ENCODE measurements at places on chromosomes 7 and 10.

DNA sequence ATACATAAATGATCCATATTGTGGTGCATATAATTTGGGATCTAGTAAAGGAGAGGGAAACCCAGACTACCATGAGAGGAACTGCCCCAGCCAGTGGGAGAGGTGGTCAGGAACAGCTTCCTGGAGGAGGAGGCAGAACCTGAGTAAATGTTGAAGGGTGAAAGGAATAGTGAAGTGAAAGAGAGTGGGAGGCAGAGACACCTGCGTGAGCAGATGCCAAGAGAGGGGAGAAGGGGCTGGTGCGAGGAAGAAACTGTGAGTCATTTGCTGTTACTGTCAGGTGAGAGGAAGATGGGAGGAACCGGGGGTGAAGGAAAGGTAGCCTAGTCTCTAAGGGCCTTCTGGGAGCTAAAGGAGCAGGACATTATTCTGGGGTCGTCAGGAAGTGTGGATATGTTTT lies 294.8 kb downstream of the GRID1 start:
- no peaks in the 10 kb centered on the region for H3K4me1 ChIP-seq
- H3K4me3 ChIP-seq = no peak overlapping the region
- DNase-seq = peak; percentile 18
- no peaks in the 10 kb centered on the region for H3K27me3 ChIP-seq

- H3K27ac ChIP-seq = no peak overlapping the region
- DNase-seq = no peak
- no peaks in the 10 kb centered on the region for H3K4me1 ChIP-seq
Observed at GRCh38 chr10:132113206-132113605, 47.5 kb downstream of the JAKMIP3 start.

DNA sequence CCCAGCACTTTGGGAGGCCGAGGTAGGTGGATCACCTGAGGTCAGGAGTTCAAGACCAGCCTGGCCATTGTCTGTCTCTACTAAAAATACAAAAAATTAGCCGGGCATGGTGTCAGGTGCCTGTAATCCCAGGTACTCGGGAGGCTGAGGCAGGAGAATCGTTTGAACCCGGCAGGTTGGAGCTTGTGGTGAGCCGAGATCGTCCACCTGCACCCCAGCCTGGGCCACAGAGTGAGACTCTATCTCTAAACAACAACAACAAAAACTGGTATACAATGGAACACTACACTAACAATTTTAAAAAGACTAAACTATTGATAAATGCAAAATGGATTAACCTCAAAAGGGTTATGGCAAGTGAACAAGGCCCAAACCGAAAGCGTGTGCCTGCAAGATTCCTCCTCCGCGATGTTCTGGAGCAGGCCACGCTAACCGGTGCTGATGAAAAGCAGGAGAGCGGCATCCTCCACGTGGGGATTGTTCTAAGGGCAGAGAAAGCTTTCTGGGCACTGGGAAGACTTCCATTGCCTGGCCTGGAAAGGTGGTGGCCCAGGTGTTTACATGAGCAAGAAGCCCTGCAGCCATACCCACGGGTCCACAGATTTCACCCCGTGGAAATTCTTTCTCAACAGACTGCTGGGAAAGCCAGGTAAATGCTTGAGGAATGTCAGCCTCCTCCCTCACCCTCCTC lies 53.8 kb downstream of the PDGFA start:
- H3K4me3 ChIP-seq = no peak overlapping the region
- H3K4me1 ChIP-seq = peaks cover 34% of the 10 kb centered on the region
- no peaks in the 10 kb centered on the region for H3K27me3 ChIP-seq
- DNase-seq = no peak
- no peaks in the 10 kb centered on the region for H3K36me3 ChIP-seq
- no peak overlapping the region for H3K27ac ChIP-seq

DNA sequence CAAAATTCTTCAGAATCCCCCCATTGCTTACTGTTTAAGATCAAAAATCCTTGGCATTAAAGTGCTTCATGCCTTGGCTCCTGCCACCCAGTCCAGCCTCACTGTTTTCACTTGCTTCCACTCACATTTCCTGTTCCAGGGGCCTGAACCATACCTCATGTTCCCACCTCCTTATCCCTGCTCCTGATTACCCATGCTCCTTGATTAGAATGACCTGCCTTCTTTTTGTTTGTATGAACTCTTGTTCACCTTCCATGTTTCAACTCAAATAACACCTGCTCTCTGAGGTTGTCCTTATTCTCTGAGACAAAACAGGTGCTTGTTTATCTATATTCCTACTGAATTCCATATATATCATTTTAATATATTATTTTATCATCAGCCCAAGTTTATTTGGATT lies 77.1 kb upstream of the VSTM2A start:
- no peaks in the 10 kb centered on the region for H3K4me1 ChIP-seq
- H3K36me3 ChIP-seq = no peaks in the 10 kb centered on the region

DNA sequence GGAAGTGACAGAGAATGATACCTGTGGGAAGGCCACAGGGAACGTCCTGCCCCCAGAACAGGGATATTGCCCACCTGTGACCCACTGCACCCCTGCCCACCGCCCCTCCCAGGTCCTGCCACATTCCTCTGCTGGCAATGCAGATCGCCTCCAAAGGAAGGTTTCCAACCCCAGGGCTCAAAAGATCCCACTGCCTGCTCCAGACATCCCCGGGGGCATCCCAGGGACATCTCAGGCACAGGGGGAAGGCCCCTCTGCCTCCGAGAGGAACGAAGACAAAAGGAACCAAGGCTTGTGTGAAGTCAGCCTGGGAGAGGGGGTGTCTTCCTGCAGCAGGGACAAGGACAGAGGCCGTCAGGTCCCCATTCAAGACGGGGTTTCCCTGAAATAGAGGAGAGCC lies 28.5 kb downstream of the NUDT1 start:
- H3K4me3 ChIP-seq = no peak overlapping the region
- H3K27ac ChIP-seq = no peak overlapping the region
- H3K27me3 ChIP-seq = no peaks in the 10 kb centered on the region
- H3K4me1 ChIP-seq = no peaks in the 10 kb centered on the region

DNA sequence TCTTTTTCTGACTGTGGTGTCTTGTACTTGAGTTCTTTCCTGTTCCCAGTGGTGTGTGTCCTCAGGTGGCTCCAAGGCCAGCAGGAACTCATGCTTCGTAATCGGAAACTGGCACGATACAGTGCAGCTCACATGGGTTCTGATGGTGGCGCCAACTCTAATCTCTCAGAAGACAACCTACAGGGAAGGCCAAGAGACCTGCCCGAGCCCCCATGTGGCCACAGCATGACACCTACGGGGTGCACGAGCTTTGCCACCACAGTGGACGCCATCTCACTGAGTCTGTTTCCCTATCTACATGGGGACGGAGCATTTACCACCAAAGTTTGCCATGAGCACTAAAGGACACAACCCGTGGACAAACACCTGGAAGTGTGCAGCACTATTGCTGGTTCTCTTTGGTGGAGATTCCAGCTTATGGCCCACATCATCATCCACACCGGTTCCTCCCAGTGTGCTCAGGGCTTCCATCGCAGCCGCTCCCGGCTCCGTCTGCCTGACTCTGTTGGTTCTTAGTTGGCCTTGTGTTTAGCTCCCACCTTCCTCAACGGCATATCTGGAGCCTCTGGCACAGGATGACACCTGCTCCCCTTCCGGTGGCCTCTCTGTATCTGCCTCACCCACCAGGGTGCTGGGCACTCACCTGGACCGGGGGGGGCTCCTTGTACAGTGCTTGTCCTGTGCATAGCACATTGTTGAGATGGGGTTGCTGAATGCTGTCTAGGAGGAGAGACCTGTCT lies 586.6 kb upstream of the MKI67 start:
- no peaks in the 10 kb centered on the region for H3K36me3 ChIP-seq
- no peak overlapping the region for H3K27ac ChIP-seq
- no peak for DNase-seq
- no peak overlapping the region for H3K4me3 ChIP-seq

GRCh38 chr7:40135317-40135610 lies 459 bp downstream of the SUGCT start:
- no peaks in the 10 kb centered on the region for H3K27me3 ChIP-seq
- peak overlapping the region; percentile 97 for H3K4me3 ChIP-seq
- peaks cover 2% of the 10 kb centered on the region for H3K36me3 ChIP-seq
- peak overlapping the region; percentile 90 for H3K27ac ChIP-seq

DNA sequence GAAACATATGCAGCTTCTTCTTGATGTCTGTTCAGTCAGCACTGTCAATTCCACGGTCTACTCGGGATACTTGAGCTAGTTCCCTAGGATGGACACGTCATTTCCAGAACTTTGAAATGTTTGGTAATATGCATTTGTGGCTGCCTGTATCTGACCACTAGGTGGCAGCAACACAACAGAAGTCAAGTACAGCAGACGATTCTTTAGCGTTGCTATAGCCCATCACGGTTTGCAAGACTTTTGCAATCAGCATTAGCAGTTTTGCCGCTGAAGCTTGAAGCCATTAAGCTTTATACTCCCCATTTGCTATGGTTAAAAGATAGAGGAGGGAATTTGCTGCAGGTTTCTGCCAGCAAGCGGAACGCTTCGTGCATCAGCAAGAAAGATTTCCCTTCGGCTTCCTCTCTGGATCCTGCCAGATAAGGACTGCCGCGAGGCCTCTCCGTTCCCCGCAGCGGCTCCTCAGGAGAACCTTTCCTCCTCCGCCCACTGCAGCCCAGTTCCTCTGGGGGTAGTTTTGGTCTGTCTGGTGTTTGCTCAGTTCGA lies 63.5 kb downstream of the ABCC2 start:
- no peaks in the 10 kb centered on the region for H3K36me3 ChIP-seq
- no peaks in the 10 kb centered on the region for H3K27me3 ChIP-seq
- H3K27ac ChIP-seq = peak overlapping the region; percentile 64
- H3K4me3 ChIP-seq = peak overlapping the region; percentile 60

GRCh38 chr10:111539246-111539645 lies 462.4 kb downstream of the ADRA2A start:
- no peak overlapping the region for H3K27ac ChIP-seq
- H3K27me3 ChIP-seq = no peaks in the 10 kb centered on the region
- H3K4me1 ChIP-seq = no peaks in the 10 kb centered on the region
- no peak overlapping the region for H3K4me3 ChIP-seq
- H3K36me3 ChIP-seq = no peaks in the 10 kb centered on the region

GRCh38 chr10:25999295-25999981 lies 65.4 kb downstream of the MYO3A start:
- H3K36me3 ChIP-seq = no peaks in the 10 kb centered on the region
- H3K4me1 ChIP-seq = no peaks in the 10 kb centered on the region
- peak; percentile 25 for DNase-seq
- H3K27ac ChIP-seq = no peak overlapping the region
- H3K4me3 ChIP-seq = no peak overlapping the region

GRCh38 chr10:88309365-88309764 lies 273.8 kb downstream of the RNLS start:
- DNase-seq = no peak
- no peaks in the 10 kb centered on the region for H3K36me3 ChIP-seq
- H3K4me1 ChIP-seq = no peaks in the 10 kb centered on the region
- H3K27me3 ChIP-seq = no peaks in the 10 kb centered on the region

DNA sequence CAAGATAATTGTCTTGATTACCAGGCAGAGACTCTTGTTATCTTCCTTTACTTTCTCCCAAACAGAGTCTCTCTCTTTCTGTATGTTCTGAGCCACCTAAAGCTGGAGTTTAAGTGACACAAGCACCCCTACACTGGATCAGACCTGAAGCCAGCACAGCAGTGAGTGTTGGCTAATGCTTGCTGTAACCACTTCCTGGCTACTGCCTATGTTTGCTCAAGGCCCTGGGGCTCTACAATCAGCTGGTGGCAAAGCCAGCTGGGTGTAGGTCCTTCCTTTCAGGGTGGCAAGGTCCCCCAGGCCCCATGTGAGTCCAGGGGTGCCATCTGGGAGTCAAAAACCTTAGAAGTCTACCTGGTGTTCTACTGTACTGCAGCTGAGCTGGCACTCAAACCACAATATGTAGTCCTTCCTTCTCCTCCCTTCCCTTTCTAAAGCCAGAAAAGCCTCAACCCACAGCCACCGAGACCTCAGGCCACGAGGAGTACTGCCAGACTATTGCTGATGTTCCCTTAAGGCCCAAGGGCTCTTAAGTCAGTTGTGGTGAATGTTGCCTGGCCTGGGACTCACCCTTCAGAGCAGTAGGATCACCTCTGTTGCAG lies 416.3 kb downstream of the ADRA2A start:
- H3K36me3 ChIP-seq = no peaks in the 10 kb centered on the region
- DNase-seq = no peak
- H3K27me3 ChIP-seq = no peaks in the 10 kb centered on the region
- H3K27ac ChIP-seq = no peak overlapping the region

DNA sequence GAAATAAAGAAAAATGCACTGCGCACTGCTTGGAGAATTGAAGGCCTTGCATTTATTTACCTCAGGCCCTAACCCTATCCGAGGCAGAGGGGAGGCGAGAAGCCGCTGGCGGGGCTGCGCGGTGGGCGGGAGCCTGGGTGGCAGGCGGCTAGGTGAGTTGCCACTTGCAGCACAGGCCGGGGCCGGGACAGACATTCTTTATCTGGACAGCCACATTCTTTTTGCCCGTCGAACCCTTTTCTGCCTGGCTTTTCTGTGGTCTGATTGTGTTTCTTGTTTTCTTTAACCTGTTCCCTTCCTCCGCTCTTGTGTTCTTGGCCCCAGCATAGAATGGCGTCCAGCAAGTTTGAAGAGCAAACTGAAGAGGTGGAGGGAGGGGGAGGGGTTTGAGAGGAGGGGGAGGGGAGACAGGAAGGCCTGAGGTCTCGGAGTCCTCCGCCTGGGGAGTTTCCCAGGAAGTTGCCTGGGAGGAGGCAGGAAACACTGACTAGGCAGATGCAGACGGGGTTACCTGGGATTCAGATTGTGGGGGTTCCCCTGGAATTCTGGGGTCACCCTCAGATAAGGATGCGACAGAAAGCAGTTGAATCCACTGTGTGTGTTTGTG lies 5.1 kb downstream of the SHH start:
- peak; percentile 93 for DNase-seq
- H3K36me3 ChIP-seq = no peaks in the 10 kb centered on the region
- no peak overlapping the region for H3K4me3 ChIP-seq
- H3K27me3 ChIP-seq = peaks cover 84% of the 10 kb centered on the region

All from osteoblast (primary cell).